ENCODE measurements at places on chromosomes 11 and 22.

- no peak for DNase-seq
Observed at GRCh38 chr11:85724748-85725465, 38.9 kb upstream of the CCDC89 start.

DNA sequence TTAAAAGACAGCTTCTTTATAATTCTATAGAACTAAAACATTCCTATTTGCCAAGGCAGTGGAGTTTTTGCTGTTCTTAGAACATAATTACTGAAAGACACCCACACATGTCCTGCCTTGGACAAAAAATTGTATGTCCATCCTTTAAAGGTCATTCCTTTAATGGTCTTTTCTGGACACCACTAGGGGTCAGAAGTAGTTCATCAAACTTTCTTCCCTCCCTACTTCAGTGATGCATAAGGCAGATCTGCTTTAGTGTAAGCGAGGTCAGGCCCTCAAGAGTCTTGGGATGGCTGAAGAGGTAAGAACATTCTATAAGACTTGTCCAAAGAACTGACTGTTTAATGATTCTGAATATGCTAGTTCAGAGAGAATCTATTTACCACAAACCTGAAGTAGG lies 4.3 kb upstream of the OR51V1 start:
- DNase-seq = no peak

DNA sequence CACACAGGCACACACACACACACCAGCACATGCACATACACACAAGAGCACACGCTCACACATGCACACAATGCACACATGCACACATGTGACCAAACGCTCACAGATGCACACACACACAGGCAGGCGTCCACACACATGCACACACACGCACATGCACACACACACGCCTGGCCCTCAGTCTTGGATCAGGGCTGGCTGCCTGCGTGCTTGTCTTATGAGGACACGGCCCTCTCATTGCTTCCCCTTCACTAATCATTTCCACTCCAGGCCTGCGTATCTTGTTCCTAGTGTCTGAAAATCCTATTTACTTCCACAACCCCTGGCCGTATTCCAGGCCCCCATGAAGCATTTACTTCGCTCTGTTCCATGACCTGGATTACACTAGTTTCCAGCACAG lies 740.5 kb downstream of the BRD1 start:
- peak; percentile 45 for DNase-seq

- no peak for DNase-seq
Observed at GRCh38 chr11:66186470-66186869, 82.0 kb upstream of the RAB1B start.

DNA sequence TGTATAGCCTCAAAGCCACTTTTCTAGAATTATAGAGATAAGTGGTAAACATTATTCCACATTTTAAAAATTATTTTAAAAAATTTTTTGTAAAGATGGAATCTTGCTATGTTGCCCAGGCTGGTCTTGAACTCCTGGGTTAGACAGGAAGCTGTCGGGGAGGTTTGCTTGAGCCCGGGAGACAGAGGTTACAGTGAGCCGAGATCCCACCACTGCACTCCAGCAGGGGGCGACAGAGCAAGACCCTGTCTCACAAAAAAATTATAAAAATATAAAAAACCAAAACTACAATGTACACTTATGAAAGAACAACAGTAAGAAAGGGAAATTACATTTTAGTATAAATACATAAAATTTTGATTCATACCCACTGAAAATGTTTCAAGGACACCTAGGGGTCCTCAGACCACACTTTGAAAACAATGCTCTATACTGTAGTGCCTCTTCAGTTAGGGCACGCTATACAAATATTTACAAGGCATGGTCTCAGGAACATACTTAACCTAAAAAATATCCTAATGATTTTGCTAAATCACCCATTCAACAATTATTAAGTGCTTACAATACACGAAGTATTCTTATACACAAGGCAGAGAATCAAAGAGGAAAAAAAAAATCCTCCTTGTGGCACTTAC lies 111.2 kb downstream of the MRTFA start:
- no peak for DNase-seq

DNA sequence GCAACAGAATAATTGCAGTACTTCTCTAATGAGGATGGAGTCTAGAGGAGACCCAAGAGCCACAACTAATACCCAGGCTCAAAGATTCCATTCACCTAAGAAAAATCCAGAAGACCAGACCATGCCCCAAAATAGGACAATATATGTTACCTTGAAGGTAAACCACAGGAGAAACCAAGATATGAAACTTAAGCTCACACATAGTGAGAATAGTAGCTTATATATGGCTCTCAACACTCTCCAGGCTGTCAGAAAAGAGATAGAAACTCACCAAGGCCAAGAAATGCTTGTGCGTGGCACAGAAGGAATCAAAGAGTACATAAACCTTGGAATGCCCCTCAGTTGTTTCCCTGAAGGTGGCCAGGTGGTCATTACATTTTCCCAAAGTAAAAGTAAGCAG lies 9.1 kb downstream of the FAM111A start:
- no peak for DNase-seq

DNA sequence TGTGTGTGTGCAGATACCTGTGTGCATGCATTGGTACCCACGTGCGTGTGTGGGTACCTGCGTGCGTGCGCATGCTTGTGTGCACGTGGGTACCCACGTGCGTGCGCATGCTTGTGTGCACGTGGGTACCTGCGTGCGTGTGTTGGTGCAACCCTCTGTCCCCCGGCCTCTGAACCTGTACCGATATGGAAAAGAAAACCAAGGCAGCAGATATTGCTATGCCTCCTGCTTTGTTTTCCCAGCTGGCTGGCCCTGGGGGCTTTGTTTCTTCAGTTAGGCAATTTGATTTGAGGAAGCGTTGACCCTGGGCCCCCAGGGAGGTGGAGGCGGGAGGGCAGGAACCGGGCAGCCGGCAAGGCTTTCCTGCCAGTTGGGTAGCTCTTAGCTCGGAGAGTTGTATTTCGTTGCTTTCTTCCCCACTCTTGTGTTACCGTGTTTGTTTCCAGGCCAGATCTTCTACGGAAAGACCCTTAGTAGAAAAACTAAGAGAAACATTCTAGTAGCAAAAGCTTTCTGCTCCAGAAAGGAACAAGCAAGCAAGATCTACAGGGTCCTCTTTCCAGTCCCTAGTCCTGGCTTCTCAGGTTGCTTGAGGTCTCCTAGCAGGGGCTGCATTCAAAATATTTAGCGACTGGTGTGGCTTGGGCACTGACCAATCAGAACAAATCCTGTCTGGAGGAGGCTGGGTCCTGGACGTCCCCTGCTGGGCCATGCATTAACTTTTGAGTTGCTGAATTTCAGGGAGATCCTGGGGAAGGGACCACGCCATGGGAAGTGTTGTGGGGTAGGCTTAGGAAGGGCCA lies 26.3 kb upstream of the SORL1-AS1 start:
- no peak for DNase-seq

- no peak for DNase-seq
Observed at GRCh38 chr22:49923445-49923844, 5.0 kb downstream of the CRELD2 start.

DNA sequence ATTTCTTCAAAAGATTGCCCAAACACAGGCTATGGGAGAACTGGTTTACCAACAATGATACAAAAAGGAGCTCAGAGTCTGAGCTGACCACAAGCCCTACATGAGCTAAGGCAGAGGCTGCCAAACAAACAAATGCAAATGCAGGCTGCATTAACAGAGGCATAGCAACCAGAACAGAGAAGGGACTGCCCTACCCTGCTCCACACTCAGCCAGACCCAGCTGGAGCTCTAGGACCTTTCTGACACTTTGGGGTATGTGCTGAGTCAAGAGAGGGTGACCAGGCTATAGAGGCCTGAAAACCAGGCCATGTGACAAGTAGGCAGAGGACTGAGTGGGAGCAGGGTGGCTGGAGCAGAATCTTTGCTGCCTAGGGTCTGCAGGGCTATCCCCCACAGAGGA lies 17.8 kb upstream of the P2RY2 start:
- no peak for DNase-seq

DNA sequence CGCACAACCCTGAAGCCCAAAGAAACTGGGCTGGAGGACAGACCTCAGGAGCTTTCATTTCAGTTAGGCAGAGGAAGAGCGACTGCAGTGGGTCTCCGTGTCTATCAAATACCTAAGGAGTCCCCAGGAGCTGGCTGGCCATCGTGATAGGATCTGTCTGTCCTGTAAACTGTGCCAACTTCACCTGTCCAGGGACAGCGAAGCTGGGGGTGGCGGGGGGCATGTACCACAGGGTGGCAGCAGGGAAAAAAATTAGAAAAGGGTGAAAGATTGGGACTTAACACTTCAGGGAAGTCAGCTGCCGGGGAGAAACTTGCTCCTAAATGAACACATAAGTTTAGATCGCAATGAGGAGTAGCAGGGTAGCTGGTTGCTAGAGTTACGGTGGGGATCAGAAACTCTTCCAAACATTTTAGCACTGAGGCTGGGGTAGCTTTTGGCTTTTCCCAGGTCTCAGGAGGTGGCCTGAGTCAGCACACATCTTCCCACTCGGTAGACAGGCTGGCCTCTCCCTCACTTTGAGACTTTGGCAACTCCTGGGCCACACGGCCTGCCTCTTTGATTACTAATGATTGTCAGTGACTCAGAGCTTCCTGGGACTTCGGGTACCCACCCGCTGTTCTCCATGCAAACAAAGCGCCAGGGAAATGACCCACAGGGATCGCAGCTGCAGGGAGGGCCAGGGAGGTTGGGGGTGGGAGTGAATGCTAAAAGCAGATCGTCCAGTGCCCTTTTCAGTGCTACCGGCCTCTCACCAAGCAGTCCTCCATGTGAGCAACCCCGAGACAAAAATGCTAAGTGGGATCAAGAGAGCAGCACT lies 2.9 kb upstream of the MTFP1 start:
- DNase-seq = no peak

DNA sequence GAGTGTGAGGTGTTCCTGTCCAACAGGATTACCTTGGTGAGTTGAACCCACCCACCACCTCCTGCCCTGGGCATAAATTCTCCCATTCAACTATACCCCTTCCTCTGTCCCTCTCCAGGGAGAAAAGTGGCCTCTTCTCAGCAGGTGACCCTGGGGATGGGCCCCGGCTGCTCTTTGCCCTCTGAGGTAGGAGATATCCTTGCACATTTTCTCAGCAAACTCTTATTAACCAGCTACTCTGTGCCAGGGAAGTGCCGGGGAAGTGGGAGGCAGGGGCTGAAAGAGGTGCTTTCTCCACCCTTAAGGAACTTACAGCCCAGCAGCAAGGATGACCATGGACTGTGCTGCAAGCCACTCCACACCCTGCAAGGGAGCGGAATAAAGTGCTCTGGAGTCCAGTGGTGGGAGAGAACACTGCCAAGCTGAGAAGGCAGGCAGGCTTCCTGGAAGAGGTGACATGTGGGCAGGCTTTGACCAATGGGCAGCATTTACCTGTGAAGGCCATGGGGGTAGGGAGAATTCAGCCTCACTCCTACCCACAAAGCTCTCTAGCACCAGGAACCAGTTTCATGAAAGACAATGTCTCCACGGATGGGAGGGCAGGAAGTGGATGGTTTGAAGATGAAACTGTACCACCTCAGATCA lies 21.9 kb upstream of the OAF start:
- DNase-seq = no peak

- DNase-seq = no peak
Observed at GRCh38 chr22:49317369-49317768, 510.3 kb downstream of the BRD1 start.

DNA sequence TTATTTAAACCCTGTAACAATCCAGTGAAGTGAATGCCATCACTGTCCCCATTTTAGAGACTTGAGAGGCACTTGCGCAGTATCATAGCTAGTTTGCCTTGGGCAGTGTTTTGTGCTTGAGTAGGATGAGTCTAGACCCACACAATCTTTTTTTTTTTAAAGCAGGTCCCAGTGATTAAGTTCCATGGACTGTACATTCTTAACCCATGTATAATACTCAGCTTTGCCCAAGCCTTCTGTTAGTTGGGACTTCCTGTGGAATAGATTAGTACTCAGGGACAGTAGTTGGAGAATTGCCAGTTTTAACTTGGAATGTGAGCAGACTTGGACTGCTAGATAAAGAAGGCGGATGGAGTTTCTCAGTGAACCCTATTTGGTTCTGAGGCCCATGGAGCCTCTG lies 108.6 kb upstream of the RASSF10 start:
- DNase-seq = no peak

DNA sequence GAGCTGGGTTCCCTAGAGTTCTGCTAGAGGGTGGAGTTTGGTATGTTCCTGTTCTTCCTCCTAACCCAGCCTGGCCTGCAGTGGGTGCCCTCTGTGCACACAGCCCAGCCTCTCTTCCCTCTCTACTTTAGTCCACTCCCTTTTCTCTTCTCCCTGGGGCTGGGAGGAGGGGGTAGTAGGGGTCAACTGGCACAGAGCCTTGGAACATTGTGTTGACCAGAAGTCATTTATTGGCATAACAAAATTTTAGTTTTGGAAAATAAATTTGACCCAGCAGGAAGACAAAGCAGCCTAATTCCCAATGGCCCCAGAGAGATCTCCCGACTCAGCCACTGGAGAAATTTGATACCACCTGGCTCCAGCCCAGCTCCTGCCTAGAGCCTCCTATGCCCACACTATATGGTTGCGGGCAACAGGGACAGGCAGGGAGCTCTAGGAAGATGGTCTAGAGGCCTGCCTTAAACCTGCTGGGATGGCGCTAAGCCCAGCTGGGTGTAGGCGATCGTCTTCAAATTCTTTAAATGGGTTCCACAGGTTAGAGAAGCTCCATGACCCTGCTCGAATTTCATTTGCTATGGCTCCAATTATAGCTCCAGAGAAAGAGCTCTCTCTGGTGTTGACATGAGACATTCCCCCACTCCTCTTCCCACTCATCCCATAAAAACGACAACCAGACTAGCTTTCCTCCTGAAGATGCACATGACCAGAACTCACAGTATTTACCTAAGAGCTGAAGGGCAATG lies 9.9 kb downstream of the PCSK7 start:
- peak; percentile 81 for DNase-seq

GRCh38 chr11:88304352-88304751 lies 33.2 kb downstream of the CTSC start:
- DNase-seq = no peak

DNA sequence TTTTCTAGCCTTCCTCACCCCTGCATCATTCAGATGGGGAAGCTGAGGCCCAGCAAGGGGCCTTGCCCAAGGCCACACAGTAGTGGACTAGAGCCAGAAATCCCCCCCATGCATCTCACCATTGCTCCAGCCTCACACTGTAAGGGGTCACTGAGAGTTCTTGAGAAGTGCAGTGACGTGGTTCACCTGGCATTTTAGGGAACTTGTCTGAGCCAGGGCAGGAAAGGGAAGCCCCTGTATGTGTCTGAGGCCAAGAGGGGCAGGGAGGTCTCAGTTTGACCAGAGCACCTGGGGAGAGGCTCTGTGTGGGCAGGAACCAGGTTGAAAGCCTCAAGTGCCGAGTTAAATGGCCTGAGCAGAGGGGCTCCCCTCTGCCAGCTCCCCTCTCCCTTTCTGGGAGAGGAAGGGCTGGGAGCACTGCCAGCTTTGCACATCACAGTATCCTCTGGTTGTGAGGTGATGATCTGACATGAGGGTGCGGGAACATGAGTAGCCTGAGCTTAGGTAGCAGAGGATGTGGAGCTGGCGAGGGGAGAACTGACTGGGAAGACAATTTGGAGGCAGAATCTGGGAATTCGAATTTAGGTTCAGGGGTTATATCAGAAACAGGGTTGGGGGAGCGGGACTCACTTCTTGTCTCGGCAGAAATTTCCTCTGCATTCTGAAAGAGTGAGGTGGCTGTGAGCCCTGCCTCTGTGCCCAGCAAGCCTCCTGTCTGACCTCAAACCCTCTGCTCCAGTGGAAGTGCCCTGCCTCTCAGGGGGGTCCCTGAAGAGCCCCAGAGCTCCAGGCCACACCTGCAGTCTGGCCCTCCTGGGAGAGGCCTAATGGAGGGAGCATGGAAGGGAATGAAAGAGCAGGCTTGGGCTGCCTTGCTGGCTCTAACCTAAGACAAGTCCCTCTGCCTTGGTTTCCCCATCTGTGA lies 14.6 kb downstream of the ARHGEF17 start:
- DNase-seq = no peak
